ENCODE measurements at places on chromosomes 13 and 19.
A peak's percentile ranks its signal among the peaks of the same experiment; 100 is the strongest.

GRCh38 chr13:51666374-51666773, 82.1 kb downstream of the WDFY2 start:
- H3K36me3 ChIP-seq: no peaks in the 10 kb centered on the region
- peaks cover 10% of the 10 kb centered on the region for H3K4me1 ChIP-seq
- no peak overlapping the region for H3K4me3 ChIP-seq
- no peaks in the 10 kb centered on the region for H3K27me3 ChIP-seq

GRCh38 chr13:29480893-29481525, 114.5 kb downstream of the SLC7A1 start:
- H3K27ac ChIP-seq: no peak overlapping the region
- H3K27me3 ChIP-seq: peaks cover 7% of the 10 kb centered on the region
- H3K4me1 ChIP-seq: no peaks in the 10 kb centered on the region
- DNase-seq: no peak
- H3K36me3 ChIP-seq: no peaks in the 10 kb centered on the region

DNA sequence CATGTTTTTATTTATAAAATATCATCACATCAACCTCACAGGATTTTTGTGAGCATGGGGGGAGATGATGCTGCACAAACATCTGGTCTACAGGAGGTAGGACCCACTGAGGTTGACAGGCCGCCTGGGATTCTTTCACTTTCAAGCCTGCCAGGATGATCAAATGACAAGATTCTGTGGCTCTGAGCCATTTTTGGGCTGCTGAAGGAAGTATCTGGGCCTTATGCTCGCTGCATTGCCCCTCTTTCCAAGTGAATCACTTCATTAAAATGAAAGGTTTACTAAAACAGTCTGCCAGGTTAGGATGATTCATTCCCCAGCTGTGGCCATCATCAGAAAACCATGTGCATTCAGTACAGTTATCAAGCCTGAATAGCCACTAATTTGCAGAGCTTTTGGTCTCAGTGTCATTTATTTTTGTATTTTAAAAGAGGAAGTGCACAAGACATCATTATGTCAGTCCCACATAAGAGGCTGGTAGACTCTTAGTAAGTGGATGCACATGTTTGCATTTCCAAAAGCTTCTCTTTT, 34.4 kb downstream of the STARD13 start:
- H3K36me3 ChIP-seq: no peaks in the 10 kb centered on the region
- DNase-seq: peak; percentile 99
- peak overlapping the region; percentile 78 for H3K27ac ChIP-seq
- H3K27me3 ChIP-seq: no peaks in the 10 kb centered on the region
- H3K4me3 ChIP-seq: peak overlapping the region; percentile 8

DNA sequence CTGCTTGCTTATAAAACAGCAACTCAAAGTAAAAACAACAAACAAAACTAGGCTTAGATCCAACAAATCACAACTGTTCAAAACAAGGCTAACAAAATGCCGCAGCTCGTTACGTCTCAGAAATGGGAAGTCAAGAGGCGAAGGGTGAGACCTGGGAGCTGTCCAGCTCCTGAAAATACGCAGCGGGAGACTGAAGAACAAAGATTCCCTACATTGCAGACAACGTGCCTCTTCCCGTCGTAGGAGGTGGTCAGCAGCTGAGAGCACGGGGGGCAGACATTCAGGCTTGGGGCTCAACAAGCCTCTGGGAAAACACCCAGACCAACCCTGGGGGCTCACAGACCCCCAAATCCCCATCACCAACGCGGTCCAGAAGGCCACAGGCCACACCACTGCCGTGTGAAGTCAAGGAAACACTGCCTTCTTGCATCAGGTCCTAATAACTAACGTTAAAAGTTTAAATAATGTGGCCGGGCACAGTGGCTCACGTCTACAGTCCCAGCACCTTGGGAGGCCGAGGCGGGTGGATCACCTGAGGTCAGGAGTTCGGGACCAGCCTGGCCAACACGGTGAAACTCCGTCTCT, 13.5 kb downstream of the PLPP2 start:
- no peak overlapping the region for H3K4me3 ChIP-seq
- H3K36me3 ChIP-seq: no peaks in the 10 kb centered on the region
- no peaks in the 10 kb centered on the region for H3K27me3 ChIP-seq
- no peak overlapping the region for H3K27ac ChIP-seq
- peak; percentile 38 for DNase-seq

DNA sequence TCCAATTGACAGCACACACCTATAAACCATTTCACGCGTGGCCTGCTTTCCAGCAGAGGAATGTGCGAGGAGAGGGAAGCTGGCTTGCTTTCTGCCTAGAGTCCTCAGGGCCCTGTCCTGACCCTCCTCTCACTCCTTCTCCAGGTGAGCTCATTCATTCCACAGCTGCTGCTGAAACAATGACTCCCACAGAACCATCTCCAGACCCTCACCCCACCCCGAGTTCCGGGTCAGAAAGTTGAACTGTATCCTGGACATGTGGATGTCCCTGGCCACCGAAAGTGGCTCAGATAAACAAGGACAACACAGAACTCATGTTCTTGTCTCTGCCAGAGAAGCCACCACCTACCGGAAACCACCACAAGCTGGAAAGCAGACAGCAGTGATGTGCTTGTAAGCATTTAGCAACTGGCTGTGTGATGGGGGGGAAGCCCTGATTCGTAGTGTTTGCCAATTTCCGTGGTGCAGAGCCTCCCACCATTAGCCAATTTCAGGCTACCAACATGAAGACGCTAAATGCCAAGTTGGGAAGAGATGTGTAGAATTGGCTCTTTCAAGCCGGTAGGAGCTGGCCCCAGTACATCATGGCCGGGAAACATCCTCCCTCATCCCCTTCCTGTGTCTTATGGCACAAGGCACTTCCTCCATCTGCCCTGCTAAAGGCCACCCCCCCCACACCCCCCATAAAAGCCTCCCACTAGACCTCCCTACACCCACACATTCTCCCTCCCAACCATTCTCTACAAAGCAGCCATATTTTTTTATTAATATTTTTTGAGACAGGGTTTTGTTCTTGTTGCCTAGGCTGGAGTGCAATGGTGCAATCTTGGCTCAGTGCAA, 5.0 kb downstream of the SYCE2 start:
- no peaks in the 10 kb centered on the region for H3K36me3 ChIP-seq
- peak; percentile 43 for DNase-seq
- no peaks in the 10 kb centered on the region for H3K27me3 ChIP-seq
- H3K4me3 ChIP-seq: no peak overlapping the region

GRCh38 chr13:31878955-31879354, 139.6 kb downstream of the RXFP2 start:
- no peak for DNase-seq
- no peaks in the 10 kb centered on the region for H3K4me1 ChIP-seq
- no peak overlapping the region for H3K27ac ChIP-seq

DNA sequence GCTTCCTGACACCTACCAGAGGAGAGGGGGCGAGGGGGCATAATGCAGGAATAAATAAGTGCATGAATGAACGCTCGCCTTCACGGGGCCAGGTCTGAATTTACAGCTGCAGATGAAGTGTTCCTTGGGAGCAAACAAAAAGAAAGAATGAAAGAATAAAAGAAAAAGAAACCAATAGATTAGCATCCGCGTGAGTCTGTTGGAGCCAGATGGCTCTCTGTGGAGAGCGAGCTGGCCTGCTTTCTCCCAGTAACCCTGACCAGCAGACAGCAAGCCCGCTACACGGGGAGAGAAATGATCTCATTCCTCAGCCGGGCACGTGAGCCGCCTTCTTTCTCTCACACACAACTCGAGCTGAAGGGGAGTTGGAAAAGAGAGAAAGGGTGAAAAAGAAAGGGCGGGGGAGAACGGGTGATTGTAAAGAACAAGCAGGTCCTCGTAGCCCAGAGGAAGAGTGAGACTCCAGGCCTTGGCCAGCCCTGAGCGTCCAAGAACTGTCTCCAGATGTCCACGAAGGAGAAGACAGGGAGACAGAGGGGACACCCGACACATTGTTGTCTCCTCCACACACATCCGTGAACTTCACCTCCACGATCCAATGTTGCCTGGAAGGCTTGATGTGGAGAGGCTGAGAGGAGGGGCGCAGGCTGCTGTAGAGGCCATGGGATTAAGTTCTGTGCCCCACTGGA, 81.4 kb downstream of the RNASEH2B start:
- no peak overlapping the region for H3K27ac ChIP-seq
- H3K4me3 ChIP-seq: peak overlapping the region; percentile 24
- H3K27me3 ChIP-seq: no peaks in the 10 kb centered on the region

DNA sequence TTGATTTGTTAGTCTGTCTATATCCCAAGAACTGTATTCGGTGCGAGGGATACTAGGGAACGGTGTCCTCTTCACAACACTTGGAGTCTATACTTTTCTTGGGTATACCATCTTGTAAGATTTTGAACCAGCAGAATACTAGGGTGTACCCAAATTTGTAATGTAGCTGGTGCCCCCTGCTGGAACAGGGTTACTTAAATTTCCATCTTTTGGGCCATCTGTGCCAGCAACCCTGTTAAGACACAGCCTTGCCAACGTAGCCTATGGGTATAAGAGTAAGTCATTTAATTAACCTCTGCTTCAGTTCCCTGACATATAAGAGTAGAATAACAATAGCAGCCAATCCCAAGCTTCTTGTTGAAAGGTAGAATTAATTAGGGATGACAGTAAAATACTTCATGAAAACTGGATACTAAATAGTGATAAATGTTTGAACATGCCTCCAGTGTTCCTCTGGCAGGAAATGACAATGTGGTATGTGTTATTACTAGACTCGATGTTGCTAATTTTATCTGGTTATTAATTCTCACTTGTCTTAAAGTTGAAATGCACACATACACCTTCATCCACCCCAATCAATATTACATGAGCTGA, 607.6 kb downstream of the FGF9 start:
- peak; percentile 65 for DNase-seq
- H3K4me1 ChIP-seq: no peaks in the 10 kb centered on the region
- H3K4me3 ChIP-seq: no peak overlapping the region

DNA sequence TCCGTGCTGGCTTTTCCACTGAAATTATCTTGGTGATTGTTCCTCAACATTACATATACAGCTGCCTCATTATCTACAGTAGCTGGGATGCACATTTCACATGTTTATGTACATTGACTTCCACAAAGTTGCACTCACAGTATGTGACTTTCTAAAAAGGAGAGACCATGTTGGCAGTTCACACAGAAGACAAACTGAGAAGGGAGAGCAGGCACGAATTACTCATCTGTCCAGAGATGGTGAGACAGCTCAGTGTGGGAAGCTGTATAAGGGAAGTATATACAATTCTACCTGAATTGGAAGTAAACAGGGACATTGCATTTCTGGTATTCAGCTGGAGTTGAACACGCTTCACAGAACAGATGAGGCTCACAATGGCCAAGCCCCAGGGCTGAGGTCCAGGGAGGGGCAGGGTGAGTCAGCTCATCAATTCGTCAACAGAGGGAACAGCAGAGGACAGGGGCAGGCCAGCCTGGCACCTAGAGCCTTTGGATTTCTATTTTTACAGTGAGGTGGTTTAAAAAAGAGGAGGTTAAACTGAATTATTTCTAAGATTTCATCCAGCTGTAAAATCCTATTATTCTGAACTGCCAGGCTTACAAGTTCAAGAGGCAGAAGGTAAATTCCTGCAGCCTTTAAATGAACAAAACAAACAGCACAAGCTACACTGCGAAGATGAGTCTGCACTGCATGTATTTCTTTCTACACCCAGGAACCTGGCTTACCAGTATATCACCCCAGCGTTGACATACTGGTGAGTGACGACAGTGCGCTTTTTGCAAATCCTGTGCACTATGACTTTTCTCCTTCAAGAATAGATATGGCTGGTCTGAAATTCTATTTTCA, 9.8 kb downstream of the PARP4 start:
- no peak overlapping the region for H3K27ac ChIP-seq
- H3K27me3 ChIP-seq: no peaks in the 10 kb centered on the region
- peak; percentile 77 for DNase-seq
- no peaks in the 10 kb centered on the region for H3K36me3 ChIP-seq
- peaks cover 10% of the 10 kb centered on the region for H3K4me1 ChIP-seq
- H3K4me3 ChIP-seq: no peak overlapping the region

DNA sequence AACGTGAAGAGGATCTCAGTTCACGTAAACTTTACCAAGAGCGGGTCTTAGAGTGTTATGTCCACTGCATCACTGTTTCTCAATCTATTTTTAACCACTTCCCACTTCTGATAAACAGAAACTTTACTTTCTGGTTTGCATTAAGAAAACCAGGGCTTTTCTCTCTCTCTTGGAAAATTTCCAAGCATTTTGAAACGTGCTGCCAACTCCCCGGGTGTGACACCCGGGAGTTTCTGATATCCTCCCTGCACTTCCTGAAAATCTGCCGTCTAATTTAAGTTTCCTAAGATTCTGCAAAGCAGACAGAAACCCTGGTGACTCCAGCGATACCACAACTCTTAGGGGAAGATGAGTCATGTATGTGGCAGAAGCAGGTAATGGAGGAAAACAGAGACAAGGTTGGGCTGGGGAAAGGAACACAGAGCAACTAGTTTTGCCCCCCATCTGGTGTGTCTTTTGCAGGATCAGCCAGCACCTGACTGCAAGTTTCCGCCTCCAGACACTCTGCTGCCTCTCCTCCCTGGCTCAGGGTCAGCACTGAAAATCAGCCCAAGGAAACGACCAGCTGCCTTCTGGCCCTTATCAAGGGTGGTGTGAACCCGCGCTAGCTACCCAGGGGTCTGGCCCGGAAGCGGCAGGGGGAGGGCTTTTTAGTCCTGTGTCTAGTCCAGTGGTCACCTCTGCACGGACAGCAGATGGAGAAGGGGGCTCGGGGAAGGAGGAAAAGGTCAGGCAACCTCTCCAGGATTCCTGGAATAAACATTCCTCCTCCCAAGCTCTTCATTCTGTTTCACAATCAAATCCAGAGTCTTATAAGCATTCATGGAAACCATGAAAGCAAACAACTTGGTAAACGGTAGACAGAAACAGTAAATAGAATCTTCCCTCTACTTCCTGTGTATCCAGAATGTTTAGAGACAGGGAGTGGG, 11.3 kb upstream of the FFAR2 start:
- H3K27me3 ChIP-seq: peaks cover 7% of the 10 kb centered on the region
- H3K36me3 ChIP-seq: no peaks in the 10 kb centered on the region
- peak; percentile 7 for DNase-seq
- no peaks in the 10 kb centered on the region for H3K4me1 ChIP-seq

DNA sequence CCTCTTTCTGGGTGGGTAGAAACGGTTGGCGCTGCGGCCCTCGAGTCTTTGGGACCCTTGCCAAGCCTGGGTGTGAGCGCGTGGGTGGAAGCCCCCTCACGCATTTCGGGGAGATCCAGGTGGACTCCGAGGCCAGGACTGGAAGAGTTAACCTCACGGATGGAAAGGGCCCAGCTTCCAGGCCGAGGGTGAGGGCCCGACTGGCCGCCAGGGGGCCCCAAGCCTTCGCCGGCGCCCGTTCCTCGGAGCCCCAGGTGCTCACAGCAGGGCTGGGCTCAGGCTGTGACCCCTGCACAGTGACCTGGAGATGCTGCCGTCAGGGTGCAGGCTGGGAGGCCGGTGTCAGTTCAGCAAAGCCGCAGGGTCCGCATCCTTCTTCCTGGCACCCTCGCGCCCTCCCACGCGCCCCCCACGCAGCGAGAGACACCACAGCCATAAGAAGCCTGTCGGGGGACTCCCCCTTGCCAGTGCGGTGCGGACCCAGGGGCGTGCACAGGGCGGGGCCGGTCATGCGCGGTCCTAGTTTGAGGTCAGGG, 34.2 kb upstream of the TMEM255B start:
- H3K4me1 ChIP-seq: no peaks in the 10 kb centered on the region
- DNase-seq: peak; percentile 66
- peak overlapping the region; percentile 17 for H3K4me3 ChIP-seq
